Frontal cortex (tissue), 4 donors: ENCODE measurements at places on chromosomes 12 and 14.

GRCh38 chr12:75439930-75440329, 40.6 kb upstream of the GLIPR1 start:
- no peak for DNase-seq

DNA sequence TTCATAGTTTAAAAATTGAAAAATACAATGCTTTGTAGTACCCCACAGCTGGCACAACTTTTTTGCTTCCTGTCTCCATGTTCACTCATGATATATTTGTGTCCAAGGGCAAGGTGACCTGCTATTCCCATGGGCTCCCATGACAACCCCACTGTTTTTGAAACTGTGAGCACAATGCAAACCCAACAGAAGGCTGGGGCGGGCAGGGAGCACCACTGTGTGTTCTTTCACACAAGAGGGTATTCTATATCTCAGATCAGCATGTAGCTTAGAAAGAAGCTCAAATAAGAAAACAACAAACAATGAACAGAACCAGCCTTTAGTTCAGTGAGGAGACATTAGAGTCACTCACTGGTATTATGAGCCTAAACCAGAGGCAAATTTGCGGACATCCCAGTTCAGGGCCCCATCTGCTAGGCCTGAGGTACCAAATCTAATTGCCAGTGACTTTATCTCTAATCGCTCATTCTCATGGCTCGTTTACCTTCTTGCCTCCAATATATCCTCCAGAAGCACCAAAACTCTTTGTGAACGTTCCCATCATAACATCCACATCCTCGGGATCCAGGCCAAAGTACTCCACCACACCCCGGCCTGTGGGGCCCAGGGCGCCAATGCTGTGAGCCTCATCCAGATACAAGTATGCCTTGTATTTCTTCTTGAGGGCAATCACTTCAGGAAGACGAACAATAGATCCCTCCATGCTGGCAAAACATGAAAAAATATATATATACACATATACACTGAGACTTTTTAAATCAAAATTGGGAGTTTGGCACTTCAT, 56.4 kb upstream of the ISM2 start:
- DNase-seq = no peak

DNA sequence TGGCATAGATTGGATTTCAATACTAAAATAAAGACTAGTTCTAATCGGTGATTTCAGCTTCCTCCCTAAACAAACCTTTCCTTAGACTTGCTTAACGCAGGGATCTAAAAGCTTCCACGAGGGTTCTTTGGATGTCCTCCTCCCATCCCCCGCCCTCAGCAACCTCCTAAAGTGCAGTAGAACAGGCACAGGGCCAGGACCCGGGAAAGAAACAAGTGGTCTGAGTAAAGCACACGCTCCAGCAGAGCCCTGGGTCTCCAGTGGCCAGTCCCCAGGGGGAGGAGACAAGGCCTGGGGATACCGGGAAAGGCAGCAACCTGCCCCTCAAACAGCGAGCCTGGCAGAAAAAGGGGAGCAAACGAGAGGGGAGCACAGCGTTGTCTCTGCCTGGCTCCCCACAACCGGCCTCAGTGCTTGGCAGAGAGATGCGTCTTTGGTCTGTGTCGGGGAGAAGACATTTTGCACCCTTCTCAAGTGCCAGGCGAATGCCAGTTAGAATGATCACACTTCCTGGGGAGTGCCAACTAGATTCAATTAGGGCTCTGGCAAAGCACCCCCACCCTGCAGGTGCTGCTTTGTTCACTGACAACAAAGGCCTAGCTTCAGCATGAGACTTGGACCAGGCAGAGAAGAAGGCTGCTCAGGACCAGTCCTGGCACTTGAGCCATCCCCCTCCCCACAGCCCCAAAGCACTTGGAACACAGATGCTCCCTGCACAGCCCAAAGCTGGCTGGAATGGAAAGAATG, 17.1 kb upstream of the SLC6A12 start:
- DNase-seq = peak; percentile 44

DNA sequence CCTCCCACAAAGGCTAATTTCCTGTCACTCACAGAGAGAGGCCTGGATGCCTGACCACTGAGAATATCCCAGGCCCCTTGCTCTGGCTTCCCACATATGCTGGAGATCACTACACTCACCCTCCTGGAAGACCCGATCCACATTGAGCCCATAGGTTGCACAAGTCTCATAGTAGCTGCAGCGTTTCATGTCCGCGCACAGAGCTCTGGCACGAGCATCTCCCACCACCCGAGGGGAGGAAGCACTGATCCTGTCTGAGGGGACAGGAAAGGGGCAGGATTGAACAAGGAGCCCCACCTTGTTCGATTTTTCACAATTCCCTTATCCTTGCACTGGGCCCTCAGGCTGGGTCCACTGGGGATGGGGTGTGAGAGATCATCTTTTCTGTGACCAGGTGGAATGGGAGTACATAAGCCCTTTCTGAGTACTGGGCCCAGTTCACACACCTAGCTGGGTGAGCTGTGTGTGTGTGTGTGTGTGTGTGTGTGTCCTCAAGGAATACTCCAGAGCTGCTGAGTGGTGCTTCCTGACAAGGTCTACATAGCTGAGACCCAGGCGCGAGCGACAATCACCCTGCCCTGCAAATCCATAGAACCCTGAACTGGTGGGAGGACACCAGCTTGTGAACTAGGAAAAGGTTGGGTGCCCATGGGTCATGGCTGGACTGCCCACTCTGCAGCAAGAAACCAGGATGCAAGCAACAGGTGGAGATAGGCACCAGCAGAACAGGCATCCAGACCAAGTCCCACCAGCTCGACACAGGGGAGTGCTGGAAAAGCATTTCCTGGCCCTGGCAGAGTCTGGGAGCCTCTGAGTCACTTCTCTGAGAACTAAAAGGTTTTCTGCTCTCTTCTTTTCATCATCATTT, 5.6 kb downstream of the AGAP2 start:
- DNase-seq = no peak

- no peak for DNase-seq
Measured at GRCh38 chr12:127300753-127301152, 966.2 kb upstream of the TMEM132C start.

DNA sequence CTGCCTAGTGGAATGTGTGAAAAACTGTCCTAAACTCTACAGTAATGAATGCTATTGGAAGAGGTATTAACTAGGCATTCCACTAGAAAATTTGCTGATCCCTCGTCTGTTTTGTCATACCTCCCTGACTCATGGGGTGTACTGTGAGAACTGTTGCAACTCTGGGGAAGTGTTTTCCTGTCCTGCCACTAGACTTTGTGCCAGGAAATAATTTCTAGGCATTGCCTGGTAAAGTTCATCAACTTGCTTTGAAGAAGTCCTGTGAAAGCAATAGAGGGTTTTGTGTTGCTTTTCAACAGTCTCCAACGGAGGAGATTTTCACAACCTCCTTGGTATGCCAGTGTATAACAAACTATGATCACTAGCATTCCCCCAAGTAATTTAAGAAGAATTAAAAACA, 139.9 kb downstream of the AKAP6 start:
- no peak for DNase-seq

- DNase-seq = no peak
Measured at GRCh38 chr12:42960087-42960527, 370.6 kb upstream of the PRICKLE1 start.

DNA sequence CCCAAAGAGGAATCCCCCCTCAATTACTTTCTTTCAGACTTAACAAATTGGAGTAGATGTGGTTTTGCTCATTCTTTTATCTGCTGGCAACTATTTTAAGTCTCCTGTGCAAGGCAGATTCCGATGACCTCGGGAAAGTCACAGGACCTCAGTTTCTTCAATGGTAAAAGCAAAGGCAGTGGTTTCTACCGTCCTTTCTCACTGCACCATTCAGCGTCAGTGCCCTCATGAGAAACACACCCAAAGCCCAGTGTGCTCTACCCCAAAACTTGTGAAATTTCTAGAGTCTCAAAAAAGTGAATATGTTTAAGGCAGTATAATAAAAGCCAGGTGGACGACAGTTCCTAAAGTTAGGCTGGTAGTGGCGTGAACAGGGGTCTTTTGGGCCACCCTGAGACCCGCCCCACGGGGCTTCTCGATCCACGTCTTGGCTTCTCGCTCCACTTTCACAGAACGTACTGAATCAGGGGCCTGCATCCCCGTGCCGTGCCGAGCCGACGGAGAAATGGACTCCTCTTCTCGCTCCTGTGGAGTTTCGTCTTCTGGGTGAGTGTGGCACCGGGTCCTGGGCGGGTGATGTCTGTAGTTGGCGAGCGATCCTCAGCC, 1.3 kb upstream of the ARHGAP5 start:
- DNase-seq = peak; percentile 47

DNA sequence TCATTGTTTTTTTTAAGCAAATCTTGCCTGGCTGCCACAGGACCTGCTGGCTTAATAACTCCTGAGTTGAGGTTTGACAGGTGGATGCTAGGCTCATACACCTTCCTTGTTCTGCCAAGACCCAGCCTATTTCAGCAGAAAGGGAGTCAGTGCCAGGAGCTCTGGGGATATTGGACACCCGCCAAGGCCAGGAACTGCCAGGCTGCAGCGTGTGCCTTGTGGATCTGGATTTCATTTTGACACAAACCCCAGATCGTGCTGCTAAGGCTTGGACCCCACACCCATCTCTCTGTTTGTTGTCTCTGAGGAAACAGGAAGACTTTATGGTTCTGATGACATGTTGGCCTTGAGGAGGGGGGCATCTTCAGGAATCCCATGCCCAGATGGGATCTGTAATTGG, 44.4 kb upstream of the PRIMA1 start:
- no peak for DNase-seq

GRCh38 chr14:30991408-30991807, 34.0 kb upstream of the AP4S1 start:
- DNase-seq = no peak

- no peak for DNase-seq
Measured at GRCh38 chr14:33040372-33041140, 101.9 kb downstream of the NPAS3 start.

GRCh38 chr12:93838193-93838592, 161.0 kb downstream of the CRADD start:
- no peak for DNase-seq

- DNase-seq = no peak
Measured at GRCh38 chr12:109764776-109765445, 51.3 kb downstream of the FAM222A start.

- DNase-seq = no peak
Measured at GRCh38 chr12:106527356-106527755, 55.4 kb upstream of the RFX4 start.

DNA sequence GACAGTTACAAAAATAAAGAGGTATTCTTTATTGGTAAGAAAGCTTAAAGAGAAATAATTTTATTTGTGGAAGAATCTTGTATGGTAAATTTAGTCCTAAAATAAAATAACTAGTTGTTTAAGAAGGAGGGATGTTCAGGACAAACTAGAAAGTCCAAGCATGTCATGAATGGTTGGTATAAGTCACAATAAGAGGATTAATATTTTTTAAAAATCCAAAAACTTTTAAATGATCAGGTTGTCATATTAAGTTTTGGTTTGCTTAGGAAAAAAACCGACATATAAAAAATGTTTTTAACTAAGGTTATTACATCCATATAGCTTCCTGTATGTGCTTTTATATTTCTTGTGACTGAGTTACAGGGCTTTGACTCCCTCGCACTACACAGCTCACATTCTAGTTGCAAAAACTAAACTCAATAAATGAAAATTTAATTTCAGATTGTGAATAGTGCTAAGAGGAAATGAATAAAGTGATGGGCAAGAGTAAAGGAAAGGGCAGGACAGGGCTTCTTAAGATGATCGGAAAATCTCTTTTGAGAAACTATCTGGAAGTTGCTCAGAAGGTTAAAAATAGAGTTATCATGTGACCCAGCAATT, 80.7 kb upstream of the METAP2 start:
- no peak for DNase-seq
